ENCODE measurements at places on chromosomes 3 and 15.

GRCh38 chr15:67241132-67241855 is 13.2 kb downstream of the AAGAB start:
- DNase-seq = no peak

- DNase-seq = no peak
Measured at GRCh38 chr3:61315871-61316270, 64.6 kb upstream of the FHIT start.

DNA sequence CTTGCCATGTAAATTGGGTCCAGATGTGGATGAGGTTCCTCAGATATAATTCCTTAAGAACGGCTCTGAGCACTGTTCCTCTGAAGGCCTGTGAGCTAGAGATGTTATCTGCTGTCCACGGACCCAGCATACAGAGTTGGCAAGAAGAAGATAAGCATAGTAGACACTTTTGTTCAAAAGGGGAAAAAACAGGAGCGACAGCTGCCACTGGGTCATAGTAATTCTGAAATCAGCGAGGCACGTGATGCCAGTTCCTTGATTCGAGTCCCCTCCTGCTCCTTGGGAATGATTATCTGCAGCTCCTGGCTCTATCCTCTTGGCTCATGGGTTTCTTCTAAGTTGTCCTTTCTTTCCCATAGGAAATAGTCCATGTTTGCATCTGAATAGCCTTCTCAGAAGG is 2.5 kb upstream of the RAB7A start:
- no peak for DNase-seq

DNA sequence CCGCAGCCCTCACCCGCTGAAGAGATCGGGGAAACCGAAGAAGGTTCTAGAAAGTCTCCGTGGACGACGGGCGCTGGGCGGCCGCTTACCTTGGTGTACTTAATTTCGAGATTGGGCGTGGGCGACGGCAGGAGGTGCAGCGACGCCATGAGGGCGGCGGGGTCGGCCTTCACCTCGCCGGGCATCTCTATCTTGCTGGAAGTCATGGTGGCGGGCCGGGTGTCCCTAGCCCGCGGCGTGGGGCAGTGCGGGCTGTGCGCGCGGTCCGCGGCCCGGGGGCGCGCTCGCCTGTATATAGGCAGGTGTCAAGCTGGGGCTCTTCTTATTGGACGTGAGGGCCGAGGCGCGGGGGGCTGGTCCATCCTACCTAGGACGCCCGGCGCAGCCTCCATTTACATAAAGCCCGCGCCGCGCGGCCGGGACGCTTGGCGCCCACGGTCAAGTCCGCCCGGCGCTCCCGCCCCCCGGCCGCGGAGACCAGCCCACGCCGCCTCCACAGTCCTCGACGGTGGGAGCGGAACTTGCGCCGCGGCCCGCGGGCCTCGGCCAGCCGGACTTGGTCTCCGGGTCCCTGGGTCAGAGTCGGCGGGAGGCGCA is at the start of gene ALDH1A2:
ALDH1A2 (minus strand) TSS at position 267 of the 597 bp plus-strand sequence; CDS start at position 206, 61 bp downstream.
- DNase-seq = no peak

All from stimulated activated CD8-positive, alpha-beta memory T cell treated with anti-CD3 and anti-CD28 coated beads, Interleukin-15, amount 100 ng/mL, for 4 hours (primary cell).